ENCODE measurements at places on chromosomes 5 and 9.

- DNase-seq = no peak
Observed at GRCh38 chr9:96459268-96460007, 9.5 kb downstream of the HABP4 start.

DNA sequence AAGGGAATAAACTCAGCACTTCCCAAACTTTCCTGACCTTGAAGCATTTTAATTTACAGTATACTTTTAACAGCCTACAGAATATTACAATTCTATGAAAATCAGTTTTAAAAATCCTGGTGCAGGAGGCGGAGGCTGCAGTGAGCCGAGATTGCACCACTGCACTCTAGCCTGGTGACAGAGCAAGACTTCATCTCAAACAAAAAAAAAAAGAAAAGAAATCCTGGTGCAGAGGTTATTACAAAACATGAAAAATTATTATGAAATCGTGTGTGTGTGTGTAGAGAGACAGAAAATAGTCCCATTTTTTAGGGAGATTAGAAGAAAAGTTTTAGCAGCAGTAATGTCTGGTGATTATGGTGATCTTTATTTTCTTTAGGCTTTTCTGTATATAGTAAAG is 26.9 kb downstream of the GOLPH3 start:
- no peak for DNase-seq

DNA sequence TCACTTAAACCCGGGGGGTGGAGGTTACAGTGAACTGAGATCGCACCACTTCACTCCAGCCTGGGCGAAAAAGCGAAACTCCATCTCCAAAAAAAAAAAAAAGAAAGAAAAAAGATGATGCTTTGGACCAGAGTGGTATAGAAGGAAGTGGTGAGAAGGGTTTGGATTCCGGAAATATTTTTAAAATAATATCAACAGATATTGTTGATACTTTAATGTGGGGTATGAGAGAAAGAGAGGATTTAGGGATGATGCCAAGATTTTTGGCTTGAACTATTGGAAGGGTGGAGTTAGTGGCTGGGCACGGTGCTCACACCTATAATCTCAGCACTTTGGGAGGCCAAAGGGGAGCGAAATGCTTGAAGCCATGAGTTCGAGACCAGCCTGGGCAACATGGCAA is 49.6 kb upstream of the PLIN2 start:
- no peak for DNase-seq

DNA sequence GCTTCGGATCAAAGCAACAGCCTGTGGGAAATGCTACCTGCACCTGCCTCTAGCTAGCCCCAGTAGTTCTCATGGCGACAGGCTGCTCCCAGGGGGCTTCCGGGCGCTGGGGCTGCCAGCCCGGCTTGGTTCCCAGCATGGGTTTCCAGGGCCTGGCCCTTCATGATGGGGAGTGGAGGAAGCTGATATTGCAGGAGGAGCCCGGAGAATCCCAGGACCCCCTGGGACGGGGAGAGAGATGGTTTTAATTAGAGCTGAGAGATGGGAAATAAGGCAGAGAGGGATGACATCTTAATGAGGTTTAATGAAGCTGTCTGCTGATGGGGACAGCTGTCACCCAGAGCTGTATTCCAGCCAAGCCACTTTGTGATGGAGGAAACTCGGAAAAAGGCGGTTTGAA is 78.6 kb downstream of the CFAP77 start:
- DNase-seq = no peak

GRCh38 chr9:21399956-21400355 is 9.0 kb upstream of the IFNA8 start:
- DNase-seq = no peak

- no peak for DNase-seq
Observed at GRCh38 chr5:121797681-121798518, 53.8 kb upstream of the FTMT start.

GRCh38 chr5:142527664-142528295 is 158.1 kb downstream of the FGF1 start:
- no peak for DNase-seq

DNA sequence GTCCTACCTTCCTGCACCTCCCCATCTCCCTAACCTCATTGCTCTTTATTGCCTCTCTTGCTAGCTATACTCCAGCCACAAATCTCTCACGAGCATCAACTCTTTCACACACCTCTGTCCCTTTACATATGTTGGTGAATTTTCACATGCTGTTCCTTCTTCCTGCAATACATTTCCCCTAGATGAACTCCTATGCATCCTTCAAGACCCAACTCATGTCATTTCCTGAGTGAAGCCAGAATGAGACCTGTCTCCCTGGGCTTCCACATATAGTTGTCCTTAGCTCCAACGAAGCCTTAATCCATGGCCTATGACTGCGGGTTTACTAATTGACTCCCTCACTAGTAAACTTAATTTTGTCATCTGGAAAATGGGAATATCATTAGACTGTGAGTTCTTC is 297.3 kb upstream of the PANK3 start:
- no peak for DNase-seq

DNA sequence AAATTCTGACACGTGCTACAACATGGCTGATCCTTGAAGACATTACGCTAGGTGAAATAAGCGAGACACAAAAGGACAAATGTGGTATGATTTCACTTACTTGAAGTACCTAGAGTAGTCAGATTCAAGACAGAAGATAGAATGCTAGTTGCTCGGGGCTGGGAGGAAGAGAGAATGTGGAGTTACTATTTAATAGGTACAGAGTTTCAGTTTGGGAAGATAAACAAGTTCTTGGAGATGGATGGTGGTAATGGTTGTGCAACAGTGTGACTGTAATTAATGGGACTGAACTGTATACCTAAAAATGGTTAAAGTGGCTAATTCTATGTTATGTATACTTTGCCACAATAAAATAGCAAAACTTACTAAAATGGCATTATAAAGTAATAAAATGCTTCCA is 34.4 kb downstream of the PAM start:
- DNase-seq = no peak

DNA sequence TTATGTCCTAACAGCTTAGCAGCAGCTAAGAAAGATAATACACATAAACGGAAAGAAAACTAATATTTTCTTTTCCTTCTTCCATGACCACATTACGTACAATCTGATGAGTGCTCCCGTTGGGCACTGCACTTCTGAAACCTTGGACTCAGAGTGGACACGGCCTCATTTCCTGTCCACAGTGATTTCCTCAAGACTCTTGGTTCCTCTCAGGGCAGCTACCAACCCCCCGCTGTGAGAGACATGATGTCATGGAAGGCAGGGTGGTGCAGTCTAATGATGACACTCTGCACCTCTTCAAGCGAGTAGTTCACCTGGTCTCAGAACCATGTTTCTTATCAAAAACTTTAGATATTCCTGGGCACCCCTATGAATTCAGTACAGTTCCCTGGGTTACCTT is 68.7 kb upstream of the CTSL start:
- no peak for DNase-seq

GRCh38 chr5:173627860-173628392 is 11.5 kb upstream of the BOD1 start:
- DNase-seq = no peak

DNA sequence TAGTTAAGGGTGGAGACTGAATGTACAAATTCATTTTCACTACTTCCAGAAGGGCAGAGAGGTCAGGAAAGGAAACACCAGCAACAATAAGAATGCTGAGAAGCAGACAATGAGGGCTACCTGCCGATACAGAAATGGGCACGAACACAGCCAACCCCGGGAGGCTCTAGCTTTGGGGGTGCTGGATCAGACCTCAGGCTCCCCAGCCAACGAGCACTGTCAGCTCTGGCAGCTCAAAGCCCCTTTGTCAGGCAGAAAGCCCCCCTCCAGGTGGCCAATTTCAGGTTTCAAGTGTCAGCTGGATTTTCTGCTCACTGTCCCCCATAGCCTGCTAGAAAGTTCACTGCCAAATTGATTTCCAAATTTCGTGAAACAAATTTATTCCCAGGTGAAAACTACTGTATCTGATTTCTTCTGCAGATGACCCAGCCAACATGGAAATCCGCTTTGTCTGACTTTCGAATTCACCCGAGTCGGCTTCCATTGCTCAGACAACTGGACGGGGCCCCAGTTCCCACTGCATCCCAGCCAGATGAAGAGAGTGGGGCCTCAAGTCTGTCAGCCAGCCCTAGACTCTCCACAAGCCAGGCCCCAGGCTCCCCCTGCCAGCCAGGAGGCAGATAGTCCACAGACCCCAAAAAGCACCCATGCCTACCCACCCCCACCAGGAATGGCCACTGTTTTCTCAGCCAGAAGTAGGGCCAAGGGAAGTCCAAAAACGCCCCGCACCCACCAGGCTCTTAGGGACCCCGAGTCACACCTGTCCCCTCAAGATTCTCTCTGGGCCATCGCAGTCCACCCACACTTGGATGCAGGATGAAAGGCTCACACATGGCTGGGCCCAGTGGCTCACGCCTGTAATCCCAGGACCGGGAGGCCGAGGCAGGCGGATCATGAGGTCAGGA is 96.5 kb upstream of the PHYKPL start:
- no peak for DNase-seq

GRCh38 chr5:149799119-149799623 is 69.1 kb downstream of the PPARGC1B start:
- DNase-seq = no peak

- DNase-seq = no peak
Observed at GRCh38 chr9:127923046-127923445, 6.2 kb upstream of the ST6GALNAC4 start.

GRCh38 chr5:107593009-107593408 is 77.7 kb downstream of the EFNA5 start:
- DNase-seq = no peak

DNA sequence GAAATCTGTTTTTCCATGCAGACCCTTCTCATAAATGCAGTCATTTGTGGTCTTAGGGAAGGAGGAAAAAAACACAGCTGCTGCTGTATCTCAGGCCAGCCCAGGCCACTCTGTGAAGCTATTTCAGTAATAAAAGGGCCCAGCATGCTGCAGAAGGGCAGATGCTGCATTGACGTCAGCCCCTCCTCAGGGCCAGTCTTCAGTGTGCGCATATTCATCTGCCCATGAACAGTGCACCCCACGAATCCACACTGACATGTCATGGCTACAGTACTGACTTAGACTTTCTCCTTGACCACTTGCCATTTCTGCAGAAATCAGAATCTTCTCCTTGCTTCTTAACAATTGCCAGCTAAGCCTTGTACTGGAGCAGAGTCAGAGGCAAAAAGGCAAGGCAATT is 304.7 kb downstream of the GABRG2 start:
- no peak for DNase-seq

DNA sequence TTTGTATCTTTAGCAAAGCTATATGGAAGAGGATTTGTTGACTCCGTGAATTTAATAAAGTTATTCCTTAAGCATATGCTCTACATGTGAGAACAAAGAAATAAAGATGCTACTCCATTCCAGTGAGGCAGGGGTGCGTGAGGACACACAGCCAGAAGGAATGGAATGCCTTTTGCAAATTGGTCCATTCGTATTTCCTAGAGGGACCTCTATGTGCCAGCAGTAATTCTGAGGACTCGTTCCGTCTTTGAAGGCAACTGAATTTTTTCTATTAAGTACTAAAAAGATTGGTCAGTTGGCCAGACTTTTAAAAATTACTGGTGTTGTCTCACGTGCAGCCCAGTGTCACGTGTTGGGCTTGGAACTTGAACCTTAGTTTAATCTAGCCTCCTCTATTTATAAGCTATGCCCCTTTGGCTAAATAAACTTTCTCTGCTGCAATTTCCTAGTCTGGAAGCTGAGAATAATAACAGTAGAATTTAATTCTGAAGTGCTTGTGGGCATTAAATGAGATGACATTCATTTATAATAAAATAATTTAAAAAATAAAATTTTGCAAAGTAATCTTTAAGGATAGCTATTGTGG is 13.9 kb downstream of the RAI14 start:
- no peak for DNase-seq

GRCh38 chr5:137342764-137343163 is 156.4 kb downstream of the SPOCK1 start:
- DNase-seq = no peak

DNA sequence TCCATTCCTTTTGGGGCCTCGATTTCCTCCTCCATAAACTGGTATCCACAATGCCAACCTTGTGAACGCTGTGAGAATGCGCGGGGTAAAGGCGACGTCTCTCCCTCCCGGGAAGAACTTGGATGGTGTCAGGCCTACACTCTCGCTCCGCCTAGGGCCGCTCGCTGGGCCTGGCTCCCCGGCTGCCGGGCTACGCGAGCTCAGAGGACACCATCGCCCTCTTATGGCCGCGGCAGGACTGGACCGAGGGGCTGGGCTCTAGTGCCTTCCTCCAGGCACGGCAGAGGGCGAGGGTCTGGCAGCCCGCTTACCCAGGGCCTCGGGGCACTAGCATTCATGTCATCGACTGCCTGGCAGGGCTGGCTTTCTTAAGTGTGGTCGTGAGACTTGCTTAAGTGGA is 1.3 kb upstream of the EXOSC2 start:
- DNase-seq = no peak

- no peak for DNase-seq
Observed at GRCh38 chr5:159814805-159815585, 101.3 kb upstream of the ADRA1B start.

DNA sequence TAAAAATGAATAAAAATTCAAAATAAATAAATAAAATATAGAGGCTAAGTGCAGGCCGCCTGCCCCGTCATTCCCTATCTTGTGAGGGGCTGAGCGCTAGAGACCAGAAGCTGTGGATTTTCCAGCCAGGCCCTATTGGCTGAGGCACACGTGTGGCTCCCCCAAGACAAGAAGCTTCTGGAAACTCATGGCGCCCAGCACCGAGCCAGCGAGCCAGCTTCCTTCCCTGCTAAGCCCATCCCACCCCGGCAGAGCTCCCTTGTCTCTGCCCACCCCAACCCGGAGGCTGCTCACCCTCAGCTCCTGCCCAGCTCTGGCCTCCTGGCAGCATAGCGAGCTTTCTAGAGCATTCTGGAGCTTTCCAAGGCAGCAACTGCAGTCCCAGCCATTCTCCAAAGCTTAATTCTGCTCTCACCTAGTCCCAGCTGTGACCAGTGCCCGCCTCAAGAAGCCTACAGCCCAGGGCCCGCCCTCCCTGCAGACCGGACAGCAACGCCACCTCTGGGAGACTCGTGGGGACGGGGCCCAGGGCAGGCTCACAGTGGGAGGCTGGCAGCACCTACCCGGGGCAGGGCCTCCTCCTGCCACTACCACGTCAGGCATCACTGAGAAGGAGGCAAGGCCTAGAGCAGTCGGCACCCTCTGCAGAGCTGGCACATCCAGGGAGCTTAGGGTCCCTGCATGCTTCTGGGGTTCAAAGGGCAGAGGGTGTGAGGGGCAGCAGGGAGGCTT is 23.2 kb upstream of the TMEM250 start:
- DNase-seq = no peak

DNA sequence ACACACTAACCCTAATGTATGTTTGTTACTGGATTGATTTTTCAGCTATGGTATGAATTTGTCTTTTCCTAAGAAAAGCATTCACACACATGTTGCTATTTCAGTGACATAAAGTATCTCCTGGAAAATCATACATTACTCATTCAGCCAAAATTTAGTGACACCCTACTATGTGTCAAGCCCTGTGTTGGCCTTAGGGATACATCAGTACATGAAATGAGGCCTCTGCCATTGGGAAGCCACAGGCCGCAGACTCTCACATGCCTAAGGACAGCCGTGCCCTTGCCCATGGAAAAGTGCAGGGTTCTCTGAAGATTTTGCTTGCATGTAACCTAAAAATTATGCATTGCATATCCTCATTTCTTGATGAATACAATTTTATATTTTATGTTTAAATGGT is 5.2 kb upstream of the MARCHF6 start:
- DNase-seq = no peak

Measured in NCI-H1105 (cell line).